ENCODE measurements at places on chromosomes 4 and X.
A peak's percentile ranks its signal among the peaks of the same experiment; 100 is the strongest.

DNA sequence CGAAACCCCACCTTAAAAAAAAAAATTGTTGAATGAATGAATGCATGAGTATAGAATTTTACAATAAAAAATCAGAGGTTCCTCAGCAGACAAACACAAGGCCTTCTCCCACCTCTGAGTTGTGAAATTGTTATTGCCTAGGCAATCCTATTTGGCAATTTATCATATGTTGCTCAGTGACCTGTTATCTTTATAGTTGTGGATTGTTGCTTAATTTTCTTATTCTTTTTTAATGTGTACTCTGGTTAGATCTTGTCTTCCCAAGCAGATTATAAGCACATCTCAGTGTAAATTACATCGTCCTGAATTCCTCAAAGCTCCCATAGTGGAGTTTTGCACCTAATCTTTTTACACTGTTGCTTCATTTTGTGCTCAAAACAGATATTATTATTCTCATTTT, 71.9 kb downstream of the RBM47 start:
- peak; percentile 76 for DNase-seq

DNA sequence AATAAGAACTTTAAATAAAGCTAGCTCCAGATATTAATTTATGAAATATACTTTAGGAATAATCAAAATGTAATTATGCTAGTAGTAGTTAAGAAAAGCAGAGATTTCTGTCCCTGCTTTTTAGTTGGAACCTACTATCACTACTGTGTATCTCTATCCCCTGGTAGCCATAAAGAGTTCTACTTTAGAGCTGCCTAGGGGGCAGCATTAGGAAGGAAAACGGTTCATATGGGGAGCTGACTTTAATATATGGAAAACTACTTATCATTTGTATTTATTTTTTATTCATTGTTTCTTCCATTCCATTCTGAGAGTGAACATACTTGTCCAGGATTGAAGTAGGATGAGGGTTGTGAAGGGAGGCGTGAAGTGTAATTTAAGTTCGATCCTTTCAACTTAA, 40.9 kb downstream of the CPEB2 start:
- no peak for DNase-seq

- no peak for DNase-seq
Observed at GRCh38 chr4:99863-100262, 24.4 kb upstream of the ZNF718 start.

DNA sequence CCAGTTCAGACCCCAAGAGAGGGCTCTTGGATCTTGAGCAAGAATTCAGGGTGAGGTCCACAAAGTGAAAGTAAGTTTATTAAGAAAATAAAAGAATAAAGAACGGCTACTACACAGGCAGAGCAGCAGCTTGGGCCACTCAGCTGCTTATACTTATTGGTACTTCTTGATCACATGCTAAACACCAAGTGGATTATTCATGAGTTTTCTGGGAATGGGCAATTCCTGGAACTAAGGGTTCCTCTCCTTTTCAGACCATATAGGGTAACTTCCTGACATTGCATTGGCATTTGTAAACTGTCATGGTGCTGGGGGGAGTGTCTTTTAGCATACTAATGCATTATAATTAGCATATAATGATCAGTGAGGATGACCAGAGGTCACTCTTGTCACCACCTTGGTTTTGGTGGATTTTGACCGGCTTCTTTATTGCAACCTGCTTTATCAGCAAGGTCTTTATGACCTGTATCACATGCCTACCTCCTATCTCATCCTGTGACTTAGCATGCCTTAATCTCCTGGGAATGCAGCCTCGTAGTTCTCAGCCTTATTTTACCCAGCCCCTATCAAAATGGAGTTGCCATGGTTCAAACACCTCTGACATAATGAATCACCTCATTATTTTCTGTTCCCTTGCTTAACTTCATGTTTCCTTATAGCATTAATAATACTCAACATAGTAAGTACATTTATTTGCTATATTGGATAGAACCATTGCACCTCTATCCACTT, 476.3 kb downstream of the DTHD1 start:
- no peak for DNase-seq

DNA sequence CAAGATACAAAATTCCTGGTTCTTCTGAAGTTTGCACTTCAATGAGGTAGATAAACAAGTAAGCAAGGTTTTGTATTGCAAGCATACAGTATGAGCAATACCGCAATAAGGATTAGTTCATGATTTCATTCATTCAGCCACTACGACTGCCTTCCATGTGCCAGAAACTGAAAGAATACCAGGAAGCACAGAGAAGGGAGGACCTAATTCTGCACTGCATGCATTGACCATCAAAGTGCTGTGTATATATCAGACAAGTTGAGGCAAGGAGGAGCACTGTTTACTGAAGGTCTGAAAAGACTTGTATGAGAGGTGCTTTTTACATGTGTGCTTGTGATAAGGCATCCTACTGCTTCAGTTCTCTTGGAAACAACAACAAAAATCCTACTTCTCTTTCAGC, 40.9 kb upstream of the GPM6B start:
- no peak for DNase-seq

DNA sequence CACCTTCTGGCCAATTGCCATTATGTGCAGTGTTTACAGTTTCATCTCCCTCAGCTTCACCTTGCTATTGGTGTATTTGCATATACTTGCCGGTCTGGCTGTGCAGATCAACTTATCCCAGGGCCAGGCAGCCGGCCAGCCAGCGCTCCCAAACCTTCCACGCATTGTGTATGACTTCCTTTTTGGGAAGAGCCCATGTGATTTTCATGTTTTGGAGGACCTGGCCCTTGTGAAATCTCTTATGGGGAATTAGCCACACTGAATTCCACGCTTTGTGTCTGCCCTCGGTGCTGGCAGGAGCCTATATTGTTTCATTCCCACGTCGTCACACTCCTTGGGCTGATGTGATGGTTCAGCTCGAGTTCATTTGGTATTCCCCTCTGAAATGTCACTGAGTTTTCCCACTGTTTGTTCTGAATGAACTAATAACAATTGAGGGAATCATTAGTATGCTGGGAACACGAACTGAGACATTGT, 6.0 kb upstream of the PDLIM3 start:
- DNase-seq, result no peak

DNA sequence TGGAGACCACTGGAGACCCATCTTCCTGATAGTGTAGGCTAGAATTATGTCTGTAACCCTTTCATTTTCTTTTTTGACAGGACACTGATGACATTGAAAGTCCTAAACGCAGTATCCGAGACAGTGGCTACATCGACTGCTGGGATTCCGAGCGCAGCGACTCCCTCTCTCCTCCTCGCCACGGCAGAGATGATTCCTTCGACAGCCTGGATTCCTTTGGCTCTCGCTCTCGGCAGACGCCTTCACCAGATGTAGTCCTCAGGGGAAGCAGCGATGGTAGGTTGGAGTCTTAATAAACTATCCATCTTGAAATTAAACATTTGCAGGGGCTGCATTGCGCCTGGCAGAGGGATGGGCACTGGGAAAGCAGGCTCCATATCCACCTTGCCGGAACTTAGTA, 75.4 kb downstream of the LIMCH1 start:
- no peak for DNase-seq

- no peak for DNase-seq
Observed at GRCh38 chrX:76434103-76434741, 6.7 kb downstream of the MAGEE1 start.

- DNase-seq, result no peak
Observed at GRCh38 chr4:24923550-24923949, 10.7 kb upstream of the CCDC149 start.

DNA sequence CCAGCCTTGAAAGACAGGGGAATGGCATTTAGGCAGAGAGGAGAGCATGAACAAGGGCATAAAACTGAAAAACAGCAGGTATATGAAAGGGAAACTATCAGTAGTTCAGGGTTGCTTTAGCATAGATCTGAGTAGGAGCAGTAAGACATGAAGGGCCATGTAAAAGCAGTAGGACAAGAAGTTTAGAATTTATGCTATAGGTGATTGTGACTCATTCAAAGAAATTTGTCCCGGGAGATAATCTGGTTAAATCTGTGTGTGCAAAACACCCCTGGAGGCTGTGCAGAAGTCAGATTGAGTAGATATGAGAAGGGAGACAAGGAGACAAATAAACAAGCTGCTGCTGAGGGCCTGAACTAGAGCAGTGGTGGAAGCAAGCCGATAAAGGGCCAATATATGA, 109.1 kb upstream of the BMP3 start:
- no peak for DNase-seq

DNA sequence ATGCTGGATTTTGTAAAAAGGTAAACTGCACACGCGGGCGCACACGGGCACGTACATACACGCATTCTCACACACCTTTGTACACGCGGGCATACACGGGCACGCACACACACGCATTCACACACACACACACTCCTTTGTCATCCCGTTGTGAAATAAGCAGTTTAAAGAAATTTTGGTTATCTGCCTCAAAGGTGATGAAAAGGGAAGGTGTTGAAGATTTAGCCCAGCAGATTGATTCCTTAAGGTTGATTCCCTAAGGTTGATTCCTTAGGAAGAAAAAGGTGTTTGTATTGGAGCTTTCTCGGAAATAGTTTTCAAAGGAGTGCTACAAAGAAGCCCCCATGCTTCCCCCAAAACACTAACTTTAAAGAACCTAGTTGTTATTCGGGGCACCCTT, 693 bp downstream of the ATP10D start:
- DNase-seq, result no peak

DNA sequence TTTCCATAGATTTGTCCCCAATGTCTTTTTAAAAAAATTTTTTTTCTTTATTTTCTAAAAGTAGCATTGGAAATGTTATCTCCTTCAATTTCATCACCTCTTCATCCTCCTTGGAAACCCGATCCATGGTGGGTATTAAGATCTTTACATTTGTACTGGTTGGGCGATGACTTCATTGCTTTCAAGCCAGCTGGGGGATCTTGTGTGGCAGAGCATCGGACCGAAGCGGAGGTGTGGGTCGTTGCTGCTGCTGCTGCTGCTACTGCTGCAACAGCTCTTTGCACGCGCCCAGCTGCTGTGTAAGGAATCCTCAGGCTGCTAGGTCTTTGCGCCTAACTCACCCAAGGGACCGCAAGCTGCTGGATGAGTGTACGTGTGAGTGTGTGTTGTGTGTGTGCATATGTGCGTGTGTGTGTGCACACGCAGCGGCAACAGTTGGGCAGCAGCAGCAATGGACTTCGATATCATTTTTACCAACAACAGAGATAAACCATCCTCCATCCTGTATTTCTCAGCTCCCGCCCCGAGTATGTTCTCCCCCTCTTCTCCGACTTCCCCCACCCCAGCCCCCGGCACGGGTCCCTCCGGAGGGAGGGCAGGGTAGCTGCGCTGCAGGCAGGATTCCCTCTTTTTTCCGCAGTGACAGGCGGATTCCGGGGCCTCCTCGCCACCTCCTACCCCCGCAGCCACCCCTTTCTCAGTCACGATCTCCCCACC, 768 bp upstream of the CDKL5 start:
- DNase-seq, result no peak

GRCh38 chrX:18898091-18898490, 85.8 kb downstream of the PHKA2 start:
- DNase-seq, result no peak

DNA sequence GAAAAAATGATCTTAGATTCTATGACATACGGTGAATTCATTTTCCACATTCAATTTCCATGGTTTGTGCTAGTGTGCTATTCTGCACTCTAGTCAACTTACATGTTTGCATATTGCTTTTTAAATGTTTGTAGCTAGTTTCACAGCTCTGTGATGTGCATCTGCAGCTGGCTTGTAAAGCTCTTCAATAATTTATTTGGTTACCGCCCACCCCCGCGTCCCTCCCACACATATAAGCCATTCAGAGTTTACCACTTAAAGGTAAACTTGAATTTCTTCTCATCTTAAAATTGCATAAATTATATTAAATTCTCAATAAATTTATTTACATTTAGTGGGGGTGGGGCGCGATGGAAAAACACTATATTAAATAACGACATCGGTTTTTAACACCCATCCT, 291 bp upstream of the NBDY start:
- no peak for DNase-seq

- DNase-seq, result no peak
Observed at GRCh38 chrX:18406531-18407266, 18.7 kb upstream of the CDKL5 start.

GRCh38 chrX:117969328-117969727, 147.3 kb downstream of the KLHL13 start:
- DNase-seq, result no peak

DNA sequence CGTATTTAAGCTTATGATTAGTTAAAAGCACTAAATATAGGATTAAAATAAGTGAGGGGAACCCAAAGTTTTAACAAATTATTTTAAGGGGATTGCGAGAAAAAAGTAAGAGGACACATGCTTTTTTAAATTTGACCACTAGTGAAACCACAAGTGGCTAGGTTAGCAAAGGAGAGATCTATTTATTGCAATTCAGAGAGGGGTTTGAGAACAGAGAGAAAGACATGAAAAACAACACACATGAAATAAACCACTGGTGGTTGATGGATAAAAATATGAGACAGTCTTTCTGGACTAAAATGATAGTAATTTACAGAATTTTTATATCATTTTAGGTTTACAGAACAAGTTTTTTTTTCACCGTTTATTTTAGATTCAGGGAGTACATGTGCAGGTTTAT, 11.8 kb downstream of the SLC25A14 start:
- no peak for DNase-seq

GRCh38 chr4:38128478-38129459, 168.6 kb downstream of the PTTG2 start:
- DNase-seq, result peak; percentile 49

GRCh38 chr4:154065368-154065767, 276.5 kb upstream of the SFRP2 start:
- no peak for DNase-seq

DNA sequence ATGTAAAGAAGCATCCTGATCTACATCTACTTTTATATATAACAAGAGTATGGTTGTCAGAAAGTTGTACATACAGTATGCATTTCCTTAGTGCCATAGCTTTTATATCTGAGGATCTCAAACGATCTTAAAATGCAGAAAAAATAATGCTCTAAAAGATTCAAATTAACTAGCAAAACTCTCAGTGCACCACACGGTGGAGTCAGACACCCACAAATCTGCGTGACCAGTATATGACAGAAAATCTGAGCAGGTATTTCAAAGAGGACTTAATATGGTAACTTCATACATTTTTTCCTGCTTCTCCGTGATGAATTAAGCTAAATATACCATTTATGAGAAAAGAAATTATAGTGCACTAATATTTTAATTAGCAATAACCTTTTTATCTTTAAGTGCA, 803.0 kb downstream of the DMD start:
- no peak for DNase-seq

- no peak for DNase-seq
Observed at GRCh38 chr4:109631532-109632108, 71.6 kb downstream of the MCUB start.

DNA sequence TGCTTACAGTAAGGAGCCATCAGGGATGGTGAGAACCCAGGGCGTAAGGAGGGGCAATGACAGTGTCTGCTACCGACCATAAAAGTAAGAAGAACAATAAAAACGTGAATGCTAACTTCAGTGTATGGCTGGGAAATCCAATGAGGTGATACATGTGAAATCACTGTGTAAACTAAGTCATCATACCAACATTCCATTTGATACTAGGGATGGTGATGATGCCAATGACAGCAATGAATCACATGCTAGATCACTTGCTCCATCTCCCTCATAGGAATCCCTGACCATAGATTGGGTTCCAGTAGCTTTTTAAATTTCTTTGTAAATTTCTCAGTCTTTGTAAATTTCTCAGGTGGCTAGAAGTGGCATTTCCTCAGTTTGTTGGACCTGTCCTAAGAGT, 146.3 kb downstream of the SMIM20 start:
- no peak for DNase-seq

GRCh38 chr4:39235696-39236095, 53.4 kb downstream of the WDR19 start:
- no peak for DNase-seq

GRCh38 chr4:100170986-100171385, 19.3 kb downstream of the DDIT4L start:
- no peak for DNase-seq

GRCh38 chr4:129474698-129475097, 378.7 kb downstream of the C4orf33 start:
- DNase-seq, result no peak

Data from inflammatory macrophage (primary cell).